ENCODE measurements at places on chromosomes 1 and 21.

GRCh38 chr1:164380893-164381292 lies 178.1 kb upstream of the PBX1 start:
- DNase-seq, result no peak

DNA sequence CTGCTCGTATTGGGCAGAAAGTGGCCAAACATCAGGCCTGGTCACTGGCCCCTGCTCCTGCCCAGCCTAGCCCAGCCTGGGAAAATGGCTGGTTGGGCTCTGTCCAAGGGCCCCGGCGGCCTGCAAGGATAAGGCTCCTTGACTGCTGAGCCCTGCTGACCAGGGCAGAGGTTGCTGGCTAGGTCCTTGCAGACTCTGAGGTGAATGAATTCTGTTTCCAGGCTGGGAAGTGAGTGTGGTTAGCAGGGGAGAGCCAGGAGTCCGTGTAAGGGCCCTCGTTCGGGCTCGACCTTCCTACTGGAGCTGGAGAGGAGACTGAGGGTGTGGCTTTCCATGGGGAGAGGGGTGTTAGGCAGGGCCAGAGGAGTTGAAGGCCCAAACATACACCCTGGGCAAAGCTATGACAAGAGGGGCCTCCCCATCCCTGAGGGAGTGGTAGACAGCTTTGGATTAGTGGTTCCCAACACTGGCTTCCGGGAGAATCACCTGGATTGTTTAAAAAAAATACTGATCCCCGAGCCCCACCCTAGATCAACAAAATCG lies 20.6 kb downstream of the CSF1 start:
- no peak for DNase-seq

- no peak for DNase-seq
These were observed 2.8 kb downstream of the BATF3 start for GRCh38 chr1:212696721-212697331.

DNA sequence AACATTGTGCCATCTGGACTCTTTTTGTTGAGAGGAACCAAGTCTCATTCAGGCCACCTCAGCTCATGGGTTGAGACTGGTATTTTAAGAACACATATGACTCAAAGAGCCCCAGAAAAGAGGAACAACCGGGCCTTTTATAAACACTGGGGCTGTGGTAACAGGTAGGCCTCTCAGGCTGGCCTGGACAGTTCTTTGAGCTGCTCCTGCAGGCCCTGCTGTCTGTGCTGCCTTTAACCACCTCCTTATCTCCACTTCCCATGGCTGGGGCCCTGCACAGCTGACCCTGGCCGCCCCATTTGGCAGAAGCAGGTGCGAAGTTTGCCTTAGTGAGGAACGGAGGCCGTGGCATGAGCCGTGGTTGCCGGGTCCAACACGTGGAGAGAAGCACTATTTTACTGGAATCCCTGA lies 163.3 kb downstream of the RHOU start:
- DNase-seq, result no peak

DNA sequence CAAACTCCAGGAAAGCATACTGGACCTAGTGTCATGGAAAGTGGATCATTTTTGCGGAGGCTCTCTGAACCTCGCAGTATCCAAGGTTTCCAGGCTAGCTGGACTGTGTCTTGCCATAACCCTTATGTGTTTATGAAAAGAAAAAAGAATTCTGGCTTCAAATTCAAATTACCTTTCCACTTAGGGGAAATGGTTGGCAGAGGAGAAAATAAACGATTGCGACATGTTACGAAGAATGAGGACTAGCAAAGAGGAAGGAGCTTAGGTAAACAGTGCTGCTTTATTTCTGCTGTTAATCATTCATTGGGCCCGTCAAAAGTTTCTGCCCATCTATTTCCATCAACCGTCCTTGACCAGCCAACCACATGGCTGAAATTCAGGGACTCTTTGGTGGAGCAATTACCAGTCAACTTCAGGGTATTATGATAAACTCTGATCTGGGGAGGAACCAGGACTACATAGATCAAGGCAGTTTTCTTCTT lies at the start of gene C4BPA:
TSS of gene C4BPA (plus strand) at position 342 of the 482 bp plus-strand sequence. CDS start 8,793 bp downstream, outside the sequence.
- DNase-seq, result no peak

- DNase-seq, result no peak
These were observed 27.9 kb downstream of the EBNA1BP2 start for GRCh38 chr1:43144237-43144636.

DNA sequence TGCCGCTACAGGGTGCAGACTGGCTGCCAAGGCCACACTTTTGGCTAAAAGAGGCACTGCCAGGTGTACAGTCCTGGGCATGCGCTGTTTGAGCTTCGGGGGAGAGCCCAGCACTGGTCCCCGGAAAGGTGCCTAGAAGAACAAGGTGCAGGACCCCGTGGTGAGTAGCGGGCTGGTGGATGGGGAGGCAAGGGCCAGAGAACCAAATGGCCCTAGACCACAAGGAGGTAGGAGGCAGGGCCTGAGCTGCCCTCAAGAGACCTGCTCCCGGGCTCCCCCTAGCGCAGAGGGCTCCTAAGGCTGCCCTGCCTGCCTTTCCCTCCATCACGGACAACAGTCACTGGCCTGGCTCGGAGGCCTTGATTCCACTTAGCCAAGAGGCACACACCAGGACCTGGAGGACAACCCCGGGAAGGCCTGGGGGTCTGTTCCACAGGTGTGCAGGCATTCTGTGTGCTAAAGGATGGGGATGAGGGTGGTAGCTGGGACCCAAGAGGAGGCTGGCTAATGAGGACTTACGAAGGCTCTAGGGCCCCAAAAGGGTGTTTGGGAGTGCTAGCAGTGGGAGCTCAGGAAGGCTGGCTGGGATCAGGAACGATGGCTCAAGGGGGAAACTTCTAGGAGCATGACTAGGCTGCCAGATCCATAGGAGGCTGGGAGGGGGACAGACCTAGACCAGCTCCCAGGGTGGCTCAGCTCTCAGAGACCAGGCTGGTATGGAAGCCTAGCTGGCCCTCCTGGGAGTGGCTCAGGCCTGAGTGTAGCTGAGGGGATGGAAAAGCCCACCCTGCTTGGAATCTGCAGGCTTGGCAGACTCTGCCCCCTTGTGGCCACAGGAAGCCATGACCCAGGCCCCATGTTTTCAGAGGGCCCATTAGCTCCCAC lies 742 bp downstream of the ARTN start:
- DNase-seq, result no peak

- no peak for DNase-seq
These were observed 40.8 kb upstream of the TMPRSS2 start for GRCh38 chr21:41548781-41549180.

DNA sequence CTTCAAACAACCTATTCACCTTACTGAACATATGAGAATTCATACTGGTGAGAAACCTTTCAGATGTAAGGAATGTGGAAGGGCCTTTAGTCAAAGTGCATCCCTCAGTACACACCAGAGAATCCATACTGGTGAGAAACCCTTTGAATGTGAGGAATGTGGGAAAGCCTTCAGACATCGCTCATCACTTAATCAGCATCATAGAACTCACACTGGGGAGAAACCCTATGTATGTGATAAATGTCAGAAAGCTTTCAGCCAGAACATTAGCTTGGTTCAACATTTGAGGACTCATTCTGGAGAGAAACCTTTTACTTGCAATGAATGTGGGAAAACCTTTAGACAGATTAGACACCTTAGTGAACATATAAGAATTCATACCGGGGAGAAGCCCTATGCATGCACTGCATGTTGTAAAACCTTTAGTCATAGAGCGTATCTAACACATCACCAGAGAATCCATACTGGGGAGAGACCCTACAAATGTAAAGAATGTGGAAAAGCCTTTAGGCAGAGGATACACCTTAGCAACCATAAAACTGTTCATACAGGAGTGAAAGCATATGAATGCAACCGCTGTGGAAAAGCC lies 13.2 kb upstream of the EXO5 start:
- DNase-seq, result no peak

- no peak for DNase-seq
These were observed 33.3 kb upstream of the BECN2 start for GRCh38 chr1:241924080-241924808.
